Renal cortex interstitium (tissue), 15 donors: ENCODE measurements at places on chromosomes 4 and X. TPM values are rescaled to one million over a fixed set of nuclear protein-coding genes. Genes with fewer than 3 reads are reported as not detected.

Gene C1QTNF7
- 24.5 TPM for polyA plus RNA-seq

DNA sequence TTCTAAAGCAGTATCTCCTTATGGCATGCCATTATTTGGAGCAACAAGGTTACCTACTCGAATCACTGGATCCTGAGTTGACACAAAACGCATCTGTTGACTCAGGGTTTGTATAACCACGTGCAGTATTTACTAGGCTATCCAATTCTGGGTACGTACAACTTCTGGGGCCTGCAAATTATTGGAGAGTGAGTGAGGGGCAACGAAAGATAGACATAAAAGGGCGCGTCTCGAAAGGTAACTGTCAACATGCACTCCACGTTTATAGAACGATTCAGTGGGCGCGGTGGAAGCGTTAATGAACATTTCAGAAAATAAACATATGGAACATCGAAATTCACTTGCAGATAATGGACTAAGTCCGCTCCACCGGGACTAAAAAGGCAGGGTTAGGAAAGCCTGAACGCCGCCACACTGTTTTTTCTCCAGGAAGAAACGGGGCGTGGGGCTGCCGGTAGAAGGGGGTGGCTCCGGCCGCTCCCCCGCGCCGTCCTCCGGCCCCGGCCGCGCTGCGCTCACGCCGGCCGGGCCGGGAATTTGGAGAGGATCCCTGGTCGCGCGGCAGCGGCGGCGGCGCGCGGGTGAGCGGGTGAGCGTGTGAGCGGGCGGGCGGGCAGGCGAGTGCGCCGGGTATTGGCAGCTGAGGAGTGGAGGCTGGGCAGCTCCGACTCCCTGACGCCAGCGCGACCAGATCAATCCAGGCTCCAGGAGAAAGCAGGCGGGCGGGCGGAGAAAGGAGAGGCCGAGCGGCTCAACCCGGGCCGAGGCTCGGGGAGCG is at the start of gene SMAD1:
TSS of gene SMAD1 (plus strand) at position 690 of the 778 bp plus-strand sequence. CDS start 32,761 bp downstream, outside the sequence.
- peak; percentile 78 for DNase-seq

GRCh38 chr4:16897991-16898827 is at the start of gene LDB2:
Gene LDB2 (minus strand): TSS chr4:16898645.
- DNase-seq = peak; percentile 86

- DNase-seq = no peak
These were observed 121.4 kb downstream of the RNF150 start for GRCh38 chr4:141011901-141012315.

Gene TKTL2
- polyA plus RNA-seq = not detected

DNA sequence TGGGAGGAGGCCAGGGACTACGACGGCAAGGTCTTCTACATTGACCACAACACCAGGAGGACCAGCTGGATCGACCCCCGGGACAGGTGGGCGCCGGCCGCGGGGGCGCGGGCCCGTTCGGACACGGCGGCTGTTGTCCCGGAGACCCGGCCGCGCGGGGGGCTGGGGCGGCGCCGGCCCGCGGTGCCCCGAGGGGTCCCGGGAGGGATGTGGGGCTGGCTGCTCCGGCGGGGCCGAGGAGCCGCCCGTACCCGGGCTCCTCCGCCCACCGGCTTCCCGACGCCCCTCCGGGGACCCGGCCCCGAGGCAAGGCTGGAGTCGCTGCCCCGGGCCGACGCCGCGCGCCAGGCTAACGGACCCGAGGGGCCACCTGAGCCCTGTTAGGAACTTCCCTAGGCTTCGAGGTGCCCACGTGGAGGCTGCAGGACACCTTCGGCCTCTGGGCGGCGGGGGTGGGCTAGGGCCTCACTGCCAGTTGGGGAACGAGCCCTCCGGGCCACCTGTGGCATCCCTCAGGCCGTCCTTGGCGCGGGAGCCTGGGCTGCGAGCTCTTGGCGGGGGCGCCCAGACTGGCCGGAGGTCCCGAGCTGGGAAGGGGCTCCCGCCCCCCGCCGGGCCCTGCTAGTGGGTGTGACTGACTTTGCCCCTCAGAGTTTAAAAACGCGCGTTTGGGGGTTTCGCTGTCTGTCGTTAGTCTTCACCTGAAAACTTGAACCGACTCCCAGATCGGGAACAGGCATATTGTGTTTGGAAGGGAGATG is 660 bp downstream of the WWC2 start:
- DNase-seq = no peak

DNA sequence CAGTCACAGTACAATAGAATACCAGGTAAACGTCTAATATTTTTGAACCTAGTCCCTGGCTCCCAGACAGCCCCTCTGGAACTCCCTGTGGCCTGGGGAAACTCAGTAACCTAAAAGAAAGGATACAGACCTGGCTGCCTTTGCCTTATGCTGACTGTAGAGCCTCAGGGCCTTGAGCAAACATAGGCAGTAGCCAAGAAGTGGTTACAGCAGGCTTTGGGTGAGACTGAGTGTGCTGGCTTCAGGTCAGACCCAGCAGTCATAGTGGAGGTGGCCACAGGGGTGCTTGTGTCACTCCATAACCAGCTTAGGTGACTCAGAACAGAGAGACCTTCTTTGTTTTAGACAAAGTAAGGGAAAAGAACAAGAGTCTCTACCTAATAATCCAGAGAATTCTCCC is 141.8 kb upstream of the PRDX4 start:
- DNase-seq = no peak

DNA sequence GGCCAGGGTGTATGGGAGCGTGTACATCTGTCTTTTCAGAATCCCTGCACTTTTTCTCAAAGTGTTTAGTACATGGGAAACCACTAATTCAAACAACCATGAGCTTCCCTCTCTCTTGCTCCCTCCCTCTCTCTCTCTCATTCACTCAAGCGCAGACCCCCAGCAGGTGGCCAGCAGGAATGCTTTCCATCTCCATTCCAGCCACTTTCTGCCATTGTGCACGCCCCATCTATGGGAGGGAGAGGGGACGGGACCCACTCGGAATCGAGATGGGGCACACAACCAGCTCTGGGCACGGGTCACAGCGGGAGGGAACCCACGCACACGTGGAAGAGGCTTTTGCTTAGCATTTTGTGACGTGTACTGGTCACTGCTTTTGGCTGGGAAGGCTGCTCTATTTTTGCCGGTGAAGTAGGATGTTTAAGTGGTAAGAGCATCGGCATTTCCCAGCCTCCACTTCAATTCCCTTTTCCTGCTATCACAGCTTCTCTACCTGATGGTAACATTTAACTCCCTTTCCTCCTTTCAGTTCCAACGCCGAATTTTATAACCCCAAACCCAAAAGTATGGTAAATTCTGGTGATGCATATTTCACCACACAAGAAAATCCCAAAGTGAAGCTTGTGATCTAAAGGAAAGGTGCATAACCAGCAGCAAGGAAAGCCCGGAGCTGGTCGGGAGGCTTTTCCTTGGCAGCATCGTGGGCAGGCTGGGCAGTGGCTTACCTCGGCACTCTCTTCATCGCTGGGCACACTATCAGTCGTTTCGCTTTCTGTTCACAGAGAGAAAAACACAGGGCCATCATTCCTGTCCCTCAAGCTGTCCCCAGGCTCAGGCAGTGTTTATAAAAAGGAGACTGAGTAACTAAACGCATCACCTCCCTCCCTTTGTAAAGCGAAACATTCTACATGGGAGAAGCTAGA is 84.1 kb downstream of the IRF2 start:
- DNase-seq = no peak
